ENCODE measurements at places on chromosomes 2 and 18.
A peak's percentile ranks its signal among the peaks of the same experiment; 100 is the strongest.

DNA sequence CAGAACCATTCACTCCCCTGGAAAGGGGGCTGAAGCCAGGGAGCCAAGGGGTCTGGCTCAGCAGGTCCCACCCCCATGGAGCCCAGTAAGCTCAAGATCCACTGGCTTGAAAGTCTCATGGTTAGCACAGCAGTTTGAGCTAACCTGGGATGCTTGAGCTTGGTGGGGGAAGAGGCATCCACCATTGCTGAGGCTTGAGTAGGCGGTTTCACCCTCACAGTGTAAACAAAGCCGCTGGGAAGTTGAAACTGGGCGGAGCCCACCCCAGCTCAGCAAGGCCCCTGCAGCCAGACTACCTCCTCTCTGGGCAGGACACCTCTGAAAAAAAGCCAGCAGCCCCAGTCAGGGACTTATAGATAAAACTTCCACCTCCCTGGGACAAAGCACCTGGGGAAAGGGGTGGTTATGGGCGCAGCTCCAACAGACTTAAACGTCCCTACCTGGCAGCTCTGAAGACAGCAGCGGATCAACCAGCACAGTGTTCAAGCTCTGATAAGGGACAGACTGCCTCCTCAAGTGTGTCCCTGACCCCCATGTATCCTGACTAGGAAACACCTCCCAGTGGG lies 14.7 kb upstream of the TTC32 start:
- no peak for DNase-seq

GRCh38 chr2:114400890-114401289 lies 41.6 kb upstream of the DPP10 start:
- DNase-seq: no peak

DNA sequence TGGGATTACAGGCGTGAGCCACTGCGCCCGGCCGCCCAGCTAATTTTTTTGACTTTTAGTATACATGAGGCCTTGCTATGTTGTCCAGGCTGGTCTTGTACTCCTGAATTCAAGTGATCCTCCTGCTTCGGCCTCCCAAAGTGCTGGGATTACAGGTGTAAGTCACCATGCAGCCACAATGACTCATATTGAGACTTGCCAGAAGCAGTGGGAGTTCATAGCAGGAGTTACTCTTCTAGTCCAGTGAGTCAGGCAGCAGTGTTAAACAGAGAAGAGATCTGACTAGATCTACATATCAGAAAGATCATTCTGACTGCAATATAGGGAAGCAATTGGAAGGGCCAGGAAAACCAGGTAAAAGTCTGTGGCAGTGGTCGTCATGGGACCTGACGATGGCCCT lies 1.5 kb upstream of the FLACC1 start:
- no peak for DNase-seq

GRCh38 chr2:53969285-53969967 lies 1.4 kb downstream of the PSME4 start:
- peak; percentile 52 for DNase-seq

DNA sequence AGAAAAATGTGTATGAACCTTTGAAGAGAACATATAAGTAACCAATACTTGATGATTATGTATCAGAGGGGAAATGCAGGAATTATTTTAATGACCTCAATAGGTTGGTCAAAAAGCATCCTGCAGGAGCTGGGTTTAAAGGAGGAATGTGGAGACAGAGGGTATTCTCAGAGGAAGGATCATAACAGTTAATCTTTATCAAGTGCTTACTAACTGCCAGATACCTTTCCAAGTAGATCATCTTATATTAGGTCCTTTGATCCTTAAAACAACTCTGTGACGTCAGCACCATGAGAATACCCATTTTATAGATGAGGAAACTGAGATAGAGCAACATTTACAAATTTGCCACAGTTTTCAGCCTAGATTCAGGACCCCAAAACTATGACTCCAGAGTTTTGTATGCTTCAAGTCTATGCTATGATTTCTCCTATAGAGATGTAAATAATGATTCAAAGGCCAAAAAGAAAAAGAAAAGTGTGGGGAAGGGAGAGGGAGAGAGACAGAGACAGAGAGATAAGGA lies 3.0 kb downstream of the RFTN2 start:
- no peak for DNase-seq

- no peak for DNase-seq
These were observed 160.3 kb downstream of the IKZF2 start for GRCh38 chr2:212991120-212991519.

GRCh38 chr18:22549260-22549937 lies 131.7 kb upstream of the CTAGE1 start:
- DNase-seq: no peak

DNA sequence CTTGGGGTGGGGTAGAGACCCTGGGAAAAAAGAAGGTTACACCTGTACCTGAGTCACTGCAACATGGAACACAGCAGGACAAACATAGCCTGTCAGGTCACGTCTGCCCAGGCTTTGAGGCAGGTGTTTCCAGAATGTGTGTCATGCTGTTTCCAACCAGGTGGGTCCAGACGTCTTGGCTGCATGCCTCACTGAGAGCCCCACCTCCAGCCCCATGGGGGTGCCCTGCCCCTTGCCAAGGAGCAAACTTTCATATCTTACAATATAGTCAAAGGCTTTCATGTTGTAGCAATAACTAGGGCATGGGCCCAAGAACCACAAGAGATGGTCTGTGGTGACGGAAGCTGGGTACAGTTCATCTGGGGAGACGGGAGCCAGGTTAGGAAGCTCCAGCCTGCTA lies 499.7 kb downstream of the BCL11A start:
- DNase-seq: no peak

DNA sequence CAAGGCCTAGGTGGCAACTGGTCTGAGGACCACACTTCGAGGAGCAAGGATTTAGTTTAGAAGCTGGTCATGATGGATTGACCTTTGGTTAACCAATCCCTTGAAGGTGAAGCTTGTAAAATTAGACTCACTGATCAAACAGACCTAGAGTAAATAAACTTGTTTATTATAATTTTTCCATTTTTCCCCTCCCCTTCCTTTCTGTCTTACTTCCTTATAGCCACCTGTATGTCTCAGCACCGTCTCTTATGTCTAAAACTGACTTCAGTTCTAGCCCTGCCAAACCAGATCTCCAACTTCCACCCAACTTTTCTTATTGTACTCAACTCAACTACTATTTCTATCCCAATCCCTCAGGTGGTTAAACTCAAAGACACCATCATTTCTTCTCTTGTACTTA lies 92.8 kb upstream of the THOC1 start:
- no peak for DNase-seq

- DNase-seq: no peak
These were observed 51.3 kb upstream of the CHRNA1 start for GRCh38 chr2:174815526-174815925.

DNA sequence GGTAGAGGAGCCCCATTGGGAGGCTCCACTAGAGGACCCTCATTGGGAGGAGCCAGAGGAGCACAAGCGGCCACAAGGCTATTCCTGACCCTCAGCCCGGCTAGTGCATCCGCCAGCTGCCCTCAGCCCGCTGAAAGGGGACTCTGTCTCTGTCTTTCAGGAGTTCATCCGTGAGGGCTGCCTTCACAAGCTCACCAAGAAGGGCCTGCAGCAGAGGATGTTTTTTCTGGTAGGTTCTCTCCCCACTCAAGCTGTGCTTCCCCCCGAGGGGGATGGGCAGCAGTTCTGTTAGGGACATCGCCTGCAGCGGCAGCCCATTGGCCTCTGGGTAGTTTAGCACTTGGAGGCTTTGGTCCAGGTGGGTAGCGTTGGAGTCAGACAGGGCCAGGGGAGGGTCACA lies 25.1 kb downstream of the STK25 start:
- DNase-seq: no peak

GRCh38 chr2:106530866-106531265 lies 43.7 kb downstream of the CD8B2 start:
- no peak for DNase-seq

GRCh38 chr18:79744625-79745024 lies 53.1 kb upstream of the KCNG2 start:
- no peak for DNase-seq

DNA sequence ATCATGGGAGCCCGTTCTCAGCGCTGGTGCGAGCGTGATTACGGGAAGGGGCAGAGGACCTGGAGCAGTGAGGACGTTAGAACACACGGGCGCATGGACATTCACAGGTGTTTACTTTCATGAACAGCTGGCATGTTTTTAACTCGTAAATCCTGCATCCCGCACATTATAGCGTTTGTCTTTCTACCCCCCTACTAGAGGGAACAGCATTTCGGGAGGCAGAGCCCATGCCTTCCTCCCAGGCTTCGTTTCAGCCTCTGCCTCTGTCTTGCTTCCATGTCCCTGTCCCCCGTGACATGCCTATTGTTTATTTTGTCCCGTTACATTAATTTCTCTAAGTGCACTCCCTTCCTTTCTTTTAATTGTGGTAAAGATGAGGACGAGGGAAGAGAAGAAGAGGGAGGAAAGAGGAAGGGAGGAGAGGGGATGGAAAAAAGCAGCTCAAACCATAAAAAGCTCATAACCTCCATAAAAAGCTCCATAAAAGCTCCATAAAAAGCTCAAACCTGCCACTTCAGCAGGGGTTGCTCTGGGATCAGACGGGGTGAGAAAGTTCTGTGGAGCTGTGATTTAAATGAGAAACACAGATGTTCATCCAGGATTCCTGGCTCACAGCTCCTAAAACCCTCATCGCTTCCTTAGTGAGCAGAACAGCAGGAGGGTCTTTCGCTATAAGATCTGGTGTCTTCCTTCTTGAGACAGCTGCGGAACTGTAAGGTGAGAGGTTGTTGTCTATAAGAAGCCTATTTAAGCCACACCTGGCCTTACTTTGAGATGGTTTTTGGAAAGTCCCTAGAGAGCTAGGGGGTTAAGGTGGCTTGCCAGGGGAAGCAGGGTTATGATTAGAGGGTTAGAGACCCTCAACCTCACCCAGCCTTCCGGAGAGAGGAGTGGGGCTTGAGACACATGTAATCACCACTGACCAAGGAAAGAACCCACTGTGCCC lies 66.6 kb upstream of the SNTG2 start:
- no peak for DNase-seq

DNA sequence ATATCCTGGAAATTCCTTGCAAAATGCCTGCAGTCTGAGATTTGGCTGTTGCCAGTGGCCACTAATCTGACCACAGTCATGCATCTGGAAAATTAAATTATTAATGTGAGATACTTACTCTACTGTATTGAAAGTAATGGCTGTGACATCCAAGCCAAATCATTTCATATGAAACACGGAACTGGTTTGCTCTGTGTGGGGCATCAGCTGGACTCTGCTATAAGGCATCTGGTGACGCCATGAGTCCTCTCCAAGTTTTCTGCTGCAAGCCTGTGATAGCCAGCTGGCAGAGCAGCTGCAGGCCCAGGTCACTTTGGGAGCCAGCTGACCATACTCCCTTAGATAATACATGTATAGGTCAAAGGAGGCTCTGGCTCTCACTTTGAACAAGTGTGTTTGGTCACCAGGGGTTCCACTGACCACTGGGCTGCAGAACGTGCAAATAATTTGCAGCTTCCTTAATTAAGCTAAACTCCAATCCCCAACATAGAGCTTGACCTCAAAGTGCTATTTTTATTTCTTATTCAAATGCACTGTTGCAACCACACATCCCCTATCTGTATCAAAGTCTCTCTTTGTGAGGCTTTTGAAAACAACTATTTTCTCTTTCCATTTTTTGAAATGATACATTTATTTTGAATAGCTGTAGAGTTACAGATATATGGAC lies 152.9 kb downstream of the NCKAP5 start:
- DNase-seq: no peak

DNA sequence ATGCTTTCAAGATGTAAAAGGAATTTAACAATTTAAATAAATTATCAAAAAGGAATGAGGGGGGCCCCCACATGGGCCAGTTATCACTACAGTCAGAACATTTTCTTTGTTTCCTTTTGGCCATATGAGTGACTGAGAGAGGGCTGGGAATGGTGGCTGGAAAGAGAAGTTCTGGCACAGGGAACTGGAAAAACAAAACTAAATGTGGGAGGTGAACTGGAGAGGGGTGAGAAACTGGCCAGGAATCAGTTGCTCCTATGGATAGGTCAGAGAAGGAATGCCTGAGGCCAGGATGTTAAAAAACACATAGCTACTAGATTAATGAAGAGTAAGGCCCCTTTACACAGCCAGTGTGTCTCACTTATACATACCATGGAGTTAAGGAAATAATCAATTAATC lies 121.0 kb downstream of the RBMS1 start:
- no peak for DNase-seq

DNA sequence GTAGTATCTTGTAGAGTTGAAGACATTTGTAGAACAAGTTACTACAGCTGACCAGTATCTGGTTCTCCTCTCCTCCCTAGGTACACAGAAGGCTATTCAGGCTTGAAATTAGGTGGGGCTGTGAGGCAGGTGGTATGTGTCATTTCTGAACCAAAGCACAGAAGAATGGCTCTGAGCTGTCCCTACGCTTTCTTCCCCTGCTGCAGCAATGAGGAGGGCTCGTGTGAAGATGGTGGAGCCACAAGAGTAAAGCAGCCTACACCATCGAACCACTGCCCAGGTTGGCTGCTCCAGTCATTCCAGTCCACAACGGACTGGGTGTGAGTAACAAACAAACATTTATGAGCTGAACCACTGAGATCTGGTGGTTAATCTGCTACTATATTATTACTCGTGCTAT lies 148.9 kb downstream of the DTNB start:
- no peak for DNase-seq

DNA sequence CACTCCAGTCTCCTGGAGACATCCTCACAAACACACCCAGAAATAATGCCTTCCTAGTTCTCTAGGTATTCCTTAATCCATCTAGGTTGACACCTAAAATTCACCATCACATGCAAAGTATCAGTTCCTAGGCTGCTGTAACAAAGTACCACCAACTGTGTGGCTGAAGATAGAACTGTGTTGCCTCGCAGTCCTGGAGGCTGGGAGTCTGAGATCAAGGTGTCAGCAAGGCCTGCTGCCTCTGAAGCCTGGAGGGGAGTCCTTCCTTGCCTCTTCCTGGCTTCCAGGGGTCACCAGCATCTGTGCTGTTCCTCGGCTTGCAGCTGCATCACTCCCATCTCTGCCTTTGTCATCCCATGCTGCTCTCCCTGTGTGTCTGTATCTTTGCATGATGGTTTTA lies 36.3 kb upstream of the TMEM131 start:
- DNase-seq: no peak

DNA sequence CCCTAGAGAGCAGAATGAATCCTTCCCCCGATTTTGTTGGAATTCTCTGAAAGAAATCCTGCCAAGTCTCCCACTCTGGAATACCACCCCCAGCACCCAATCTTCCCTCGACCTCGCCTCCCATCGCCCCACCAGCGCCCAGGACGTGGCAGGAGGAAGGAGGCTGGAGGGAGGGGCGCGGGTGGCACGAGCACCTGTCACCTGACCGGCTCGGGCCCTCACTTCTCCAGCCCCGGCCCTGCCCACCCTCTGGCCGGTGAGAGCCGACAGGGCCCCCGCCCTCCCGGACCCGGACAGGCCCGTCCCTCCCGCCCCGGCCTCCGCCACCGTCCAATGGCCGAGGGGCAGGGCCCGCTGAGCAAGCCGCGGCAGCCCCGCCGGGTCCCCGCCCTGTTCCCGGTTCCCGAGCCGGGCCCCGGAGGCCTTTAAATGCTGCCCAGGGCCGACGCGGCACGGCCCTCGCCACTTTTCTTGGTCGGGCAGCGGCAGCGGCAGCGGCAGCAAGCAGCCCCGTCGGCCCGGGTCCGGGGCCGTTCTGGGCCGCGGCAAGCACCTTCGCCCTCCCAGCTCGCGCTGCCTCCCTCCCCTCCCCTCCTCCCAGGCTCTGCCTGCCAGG lies at the start of gene LGALSL:
Gene LGALSL, plus strand, starts transcription at position 393 of the 616 bp plus-strand sequence. CDS start 384 bp downstream, outside the sequence.
- peak; percentile 25 for DNase-seq

Measured in NCI-H1105 treated with DMSO at 0.1 percent for 48 hours (cell line).